ENCODE measurements at places on chromosomes 12 and 14.

GRCh38 chr12:133225527-133225926, 10.2 kb downstream of the ANHX start:
- DNase-seq: no peak

GRCh38 chr12:93279565-93280412, 97.9 kb upstream of the NUDT4 start:
- no peak for DNase-seq

- DNase-seq: no peak
Measured at GRCh38 chr12:40011775-40012129, 94.1 kb downstream of the SLC2A13 start.

DNA sequence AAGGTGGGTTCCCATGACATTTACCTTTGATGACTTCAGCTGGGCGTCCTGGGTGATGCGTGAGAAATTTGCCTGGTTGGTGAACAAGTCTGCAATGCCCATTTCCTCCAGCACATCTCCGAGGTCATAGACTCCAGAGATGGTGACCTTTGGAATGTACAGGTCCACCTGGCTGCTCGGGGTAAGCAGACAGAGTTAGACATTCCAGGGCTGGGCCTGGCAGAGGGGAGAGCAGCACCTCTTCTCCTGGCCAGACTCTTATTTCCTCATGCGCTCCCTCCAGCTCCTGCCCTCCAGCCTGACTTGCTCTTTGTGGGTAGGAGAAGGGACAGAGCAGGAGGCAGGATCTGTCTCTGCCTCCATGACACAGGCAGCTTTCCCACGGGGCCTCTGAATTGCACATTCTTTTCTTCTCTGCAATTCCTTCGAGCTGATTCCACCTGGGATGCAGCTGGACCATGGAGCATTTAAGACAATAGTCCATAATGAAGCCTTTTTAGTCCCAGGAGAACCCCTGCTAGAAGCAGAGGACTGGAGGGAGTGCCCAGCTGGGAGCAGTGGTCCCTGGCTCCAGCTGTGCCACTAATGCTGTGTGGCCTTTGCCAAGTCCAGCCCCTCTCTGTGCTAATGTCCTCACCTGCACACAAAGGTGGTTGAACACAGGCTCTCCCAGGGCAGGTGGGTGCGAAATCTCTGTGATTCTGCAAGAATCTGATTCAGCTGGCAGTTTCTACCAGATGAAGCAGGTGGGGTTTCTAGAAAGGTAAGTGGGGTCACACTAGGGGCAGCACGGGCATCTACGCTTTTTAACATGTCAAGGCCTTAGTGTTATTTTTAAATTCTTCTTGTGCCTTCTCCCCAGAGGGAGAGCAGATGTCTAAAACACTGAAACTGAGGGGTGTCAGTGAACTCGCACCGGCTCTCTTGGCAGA, 13.2 kb upstream of the SERPINA10 start:
- no peak for DNase-seq

DNA sequence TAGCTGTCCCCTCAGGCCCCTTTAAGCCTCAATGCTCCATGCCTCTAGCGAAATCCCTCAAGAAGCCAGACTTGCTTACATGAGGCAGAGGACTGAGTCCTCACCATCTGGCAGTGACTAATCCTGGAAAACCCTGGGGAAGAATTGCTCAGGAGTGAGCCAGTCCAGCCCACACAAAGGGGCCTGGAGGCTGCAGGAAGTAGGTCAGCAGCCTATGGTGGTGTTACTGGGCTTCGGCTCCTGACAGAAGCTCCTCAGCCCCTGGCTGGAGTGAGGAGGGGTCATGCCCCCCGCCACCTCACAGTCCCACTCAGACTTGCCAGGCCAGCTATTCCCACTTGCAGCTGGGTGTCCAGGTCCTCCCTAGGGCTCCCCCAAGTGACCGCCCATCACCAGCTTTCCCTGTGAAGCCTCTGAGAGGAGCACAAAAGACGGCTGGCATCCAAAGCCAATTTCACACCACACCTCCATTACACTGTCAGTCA, 250.5 kb downstream of the DPF3 start:
- DNase-seq: no peak

GRCh38 chr12:53069621-53070410, 9.4 kb downstream of the SPRYD3 start:
- peak; percentile 85 for DNase-seq

GRCh38 chr14:38197784-38198335, 9.8 kb upstream of the SSTR1 start:
- no peak for DNase-seq

GRCh38 chr14:65606460-65606859, 193.9 kb downstream of the FUT8 start:
- DNase-seq: no peak

DNA sequence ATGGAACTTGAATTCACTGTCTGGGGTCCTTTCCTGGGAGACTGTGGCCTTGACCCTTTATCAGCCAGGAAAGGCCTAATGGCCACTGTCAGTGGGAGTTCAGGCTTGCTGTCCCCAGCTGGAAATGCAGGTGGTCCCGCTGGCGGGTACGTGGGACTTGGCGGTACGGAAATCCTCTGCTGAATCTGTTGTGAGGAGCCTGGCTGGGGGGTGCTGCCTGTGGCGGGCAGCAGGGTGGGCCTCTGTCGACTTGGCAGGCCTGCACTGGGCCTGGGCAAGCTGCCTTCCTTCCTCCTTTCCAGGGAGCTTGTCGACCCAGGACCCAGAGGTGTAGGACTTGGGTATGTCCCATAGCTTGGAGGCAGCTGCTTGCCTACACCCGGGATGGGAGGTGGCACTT, 26.3 kb downstream of the ZFYVE21 start:
- no peak for DNase-seq

GRCh38 chr12:6222078-6222654, 22.0 kb downstream of the CD9 start:
- DNase-seq: no peak

DNA sequence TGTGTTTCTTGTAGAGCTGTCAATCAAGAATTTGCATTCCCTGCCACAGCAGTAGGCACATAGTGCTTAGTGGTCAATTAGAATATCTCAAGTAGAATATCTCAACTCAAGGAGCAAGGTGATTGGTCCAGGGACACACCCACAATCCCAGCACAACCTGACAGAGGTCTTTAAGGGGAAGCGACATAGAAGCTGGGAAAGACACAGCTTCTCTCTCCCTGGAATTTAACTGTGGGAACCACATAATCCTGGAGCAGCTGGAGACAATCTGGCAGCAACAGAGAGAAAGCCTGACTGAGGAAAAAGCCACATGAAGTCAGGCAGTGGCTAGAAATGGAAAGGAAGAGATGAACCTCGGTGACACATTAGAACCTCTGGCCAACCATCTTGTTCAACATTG, 85.7 kb upstream of the LMO3 start:
- no peak for DNase-seq

DNA sequence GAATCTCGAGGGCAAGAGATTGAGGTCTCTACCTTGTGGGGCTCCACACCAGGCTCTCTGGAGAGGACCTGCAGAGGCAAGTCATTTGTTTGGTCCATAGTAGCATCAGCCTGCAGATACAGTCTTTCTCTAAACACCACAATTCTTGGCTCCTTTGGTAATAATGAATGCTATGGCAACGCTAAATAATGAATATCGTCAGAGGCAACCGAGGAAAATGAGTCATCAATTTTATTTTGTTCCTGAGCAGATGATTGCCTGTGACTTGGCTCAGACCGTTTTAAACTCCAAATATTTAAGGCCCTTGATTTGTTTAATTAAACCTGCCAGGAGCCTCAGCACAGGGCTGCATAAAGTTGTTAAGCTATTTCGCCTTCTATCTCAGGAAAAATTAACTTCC, 924.1 kb upstream of the TMEM132C start:
- DNase-seq: no peak

- DNase-seq: no peak
Measured at GRCh38 chr12:13146336-13146938, 43.0 kb upstream of the GSG1 start.

GRCh38 chr12:66633676-66634075, 45.2 kb downstream of the GRIP1 start:
- no peak for DNase-seq

DNA sequence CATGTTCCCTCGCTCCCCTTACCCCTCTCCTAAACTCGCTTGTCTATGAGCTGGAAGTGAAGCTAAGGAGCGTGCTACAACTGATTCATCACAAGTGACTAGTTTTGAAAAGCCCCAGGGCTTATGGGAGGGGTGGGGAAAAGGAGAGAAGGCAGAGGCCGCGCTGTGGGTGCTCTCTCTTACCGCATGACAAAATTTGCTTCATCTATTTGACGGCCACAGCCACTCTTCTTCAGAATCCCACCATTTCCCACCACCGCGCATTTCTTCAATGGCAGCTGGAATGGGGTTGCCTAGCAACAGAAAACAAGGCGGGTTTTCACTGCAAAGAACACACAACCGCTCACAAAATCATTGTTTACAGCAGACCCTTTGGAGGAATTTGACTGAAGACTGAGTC, 79.4 kb downstream of the ST8SIA1 start:
- peak; percentile 49 for DNase-seq

- DNase-seq: peak; percentile 60
Measured at GRCh38 chr14:75825147-75825592, 156.6 kb downstream of the TGFB3 start.

DNA sequence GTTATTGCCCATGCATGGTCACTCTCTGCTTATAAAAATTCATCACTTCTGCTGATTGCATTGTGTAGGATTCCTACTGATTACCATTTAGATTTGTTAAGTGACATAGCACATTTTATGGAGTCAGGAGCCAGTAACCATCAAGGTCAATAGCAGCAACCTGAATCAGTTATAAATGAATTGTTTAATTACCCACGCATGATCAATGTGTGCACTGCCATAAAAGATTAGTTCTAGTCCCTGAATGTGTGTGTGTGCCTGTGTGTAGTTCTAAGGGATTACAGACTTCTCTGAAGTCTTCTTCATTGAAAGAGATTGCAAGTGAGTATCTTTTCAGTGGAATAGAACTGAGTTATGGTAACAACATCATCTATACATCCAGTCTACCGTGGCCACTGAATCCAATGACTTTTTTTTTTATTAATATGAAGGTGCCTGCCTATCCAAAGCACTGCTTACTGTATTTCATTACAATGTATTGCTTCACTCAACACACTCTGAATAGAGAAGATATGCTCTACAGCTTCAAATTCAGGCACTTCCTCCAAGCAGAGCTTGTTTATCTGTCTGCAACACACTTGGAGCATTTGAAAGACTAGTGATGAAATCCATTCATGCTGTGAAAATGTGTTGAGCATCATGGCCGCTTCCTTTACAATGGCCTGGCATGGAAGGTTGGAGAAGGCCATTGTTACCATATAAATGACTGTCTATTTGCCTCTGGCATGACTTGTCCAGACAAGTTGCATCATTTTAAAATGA, 381.7 kb downstream of the DIO2 start:
- DNase-seq: no peak

DNA sequence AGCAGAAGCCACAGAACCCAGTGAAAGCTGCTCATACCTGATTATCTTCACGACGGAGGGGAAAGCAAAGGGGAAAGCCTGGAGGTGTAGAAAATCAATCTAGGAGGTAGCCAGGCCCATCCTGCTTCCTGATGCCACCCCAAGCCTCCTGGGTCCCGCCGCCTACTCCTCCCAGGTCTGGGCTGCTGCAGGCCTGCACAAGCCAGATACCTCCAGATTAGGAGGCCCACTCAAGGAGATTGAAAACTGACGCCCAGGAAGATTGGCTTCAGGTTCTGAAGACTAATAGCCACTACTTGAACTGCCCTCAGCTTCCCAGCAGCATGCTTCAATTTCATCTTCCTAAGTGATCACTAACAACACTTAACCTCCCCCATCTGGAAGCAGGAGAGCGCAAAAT, 87.1 kb downstream of the GCH1 start:
- no peak for DNase-seq

DNA sequence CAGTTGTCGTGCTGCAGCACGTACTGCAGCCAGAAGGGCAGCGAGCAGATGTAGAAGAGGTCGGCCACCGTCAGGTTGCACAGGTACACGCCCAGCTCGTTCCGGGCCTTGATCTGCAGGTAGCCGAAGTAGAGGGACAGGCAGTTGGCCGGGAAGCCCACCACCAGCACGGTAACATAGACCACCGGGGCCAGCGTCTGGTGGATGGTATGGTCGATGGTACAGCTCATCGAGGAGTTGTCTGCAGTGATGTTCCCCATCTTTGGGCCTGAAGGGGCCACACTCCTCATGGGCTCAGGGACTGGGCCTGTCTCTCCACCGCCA, 9.8 kb downstream of the GPR68 start:
- DNase-seq: no peak

GRCh38 chr12:117472983-117473382, 111.6 kb upstream of the NOS1 start:
- no peak for DNase-seq

DNA sequence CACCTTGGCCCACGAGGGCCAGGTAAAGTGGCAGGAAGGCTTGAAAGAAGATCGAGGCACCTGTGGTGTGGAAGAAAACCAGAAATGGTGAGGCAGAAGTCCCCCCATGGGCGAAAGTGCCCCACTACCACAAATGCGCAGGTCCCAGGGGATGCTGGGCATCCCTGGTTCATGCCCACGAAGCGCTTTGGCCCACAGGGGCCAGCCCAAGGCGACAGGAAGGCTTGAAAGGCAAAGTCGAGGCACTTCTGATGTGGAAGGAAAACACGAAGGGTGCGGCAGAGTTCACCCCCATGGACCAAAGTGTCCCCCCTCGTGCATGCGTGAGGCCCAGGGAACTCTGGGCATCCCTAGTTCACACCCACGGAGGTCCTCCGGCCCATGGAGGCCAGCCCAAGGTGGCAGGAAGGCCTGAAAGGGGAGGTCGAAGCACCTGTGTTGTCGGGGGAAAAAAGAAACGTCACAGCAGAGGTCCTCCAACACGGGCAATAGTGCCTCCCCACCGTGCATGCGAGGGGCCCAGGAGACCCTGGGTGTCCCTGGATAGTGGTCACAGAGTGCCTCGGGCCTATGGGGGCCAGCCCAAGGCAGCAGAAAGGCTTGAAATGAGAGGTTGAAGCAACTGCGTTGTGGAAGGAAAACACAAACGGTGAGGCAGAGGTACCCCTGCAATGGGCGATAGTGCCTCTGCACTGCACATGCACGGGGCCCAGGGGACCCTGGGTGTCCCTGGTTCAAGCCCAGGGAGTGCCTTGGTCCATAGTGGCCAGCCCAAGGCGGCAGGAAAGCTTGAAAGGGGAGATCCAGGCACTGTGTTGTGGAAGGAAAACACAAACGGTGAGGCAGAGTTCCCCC, 373.9 kb downstream of the ALG10 start:
- peak; percentile 9 for DNase-seq

- no peak for DNase-seq
Measured at GRCh38 chr12:21483531-21483930, 17.9 kb downstream of the RECQL start.

GRCh38 chr12:116026346-116026745, 251.1 kb downstream of the MED13L start:
- DNase-seq: no peak

GRCh38 chr12:106801830-106802533, 27.5 kb downstream of the RIC8B start:
- no peak for DNase-seq

DNA sequence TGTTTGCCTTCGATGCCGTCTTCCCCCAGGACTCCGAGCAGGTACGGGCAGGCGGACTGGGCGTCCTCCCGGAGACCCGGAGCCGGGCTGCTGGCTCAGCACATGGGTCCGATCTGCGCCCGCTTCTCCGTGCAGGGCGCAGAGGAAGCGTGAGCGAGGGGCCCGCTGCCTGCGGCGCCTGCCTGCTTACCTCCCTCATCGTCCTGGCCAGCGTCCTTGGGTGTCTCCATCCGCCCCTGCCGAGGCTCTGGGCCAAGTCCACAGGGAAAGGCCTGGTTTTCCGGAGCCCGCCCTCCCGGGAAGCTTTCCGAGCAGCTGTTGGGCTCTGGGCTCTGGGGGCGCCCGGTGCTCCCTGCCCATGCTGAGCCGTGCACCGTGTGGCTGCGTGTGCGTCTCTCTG, 33.5 kb downstream of the KIF26A start:
- peak; percentile 54 for DNase-seq
